ENCODE measurements at places on chromosomes 7 and 10.

DNA sequence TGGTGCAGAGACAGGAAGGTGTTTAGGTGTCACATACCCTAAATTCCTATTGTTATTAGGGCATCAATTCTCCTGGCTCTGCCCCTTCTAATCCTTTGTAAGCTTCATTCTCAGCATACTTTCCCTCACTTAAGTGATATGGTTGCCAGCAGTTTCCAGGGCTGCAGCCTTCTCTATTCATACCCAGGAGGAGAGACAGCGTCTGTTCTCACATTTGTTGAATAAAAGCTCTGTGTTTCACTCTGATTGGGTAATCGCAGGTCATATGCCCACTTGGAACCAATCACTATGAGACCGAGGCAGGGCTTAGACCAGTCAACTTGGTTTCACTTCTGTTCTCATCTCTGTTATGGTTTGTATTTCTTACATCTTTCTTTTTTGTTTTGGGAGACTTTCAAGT, 109.6 kb upstream of the MTPN start:
- DNase-seq: peak; percentile 83

DNA sequence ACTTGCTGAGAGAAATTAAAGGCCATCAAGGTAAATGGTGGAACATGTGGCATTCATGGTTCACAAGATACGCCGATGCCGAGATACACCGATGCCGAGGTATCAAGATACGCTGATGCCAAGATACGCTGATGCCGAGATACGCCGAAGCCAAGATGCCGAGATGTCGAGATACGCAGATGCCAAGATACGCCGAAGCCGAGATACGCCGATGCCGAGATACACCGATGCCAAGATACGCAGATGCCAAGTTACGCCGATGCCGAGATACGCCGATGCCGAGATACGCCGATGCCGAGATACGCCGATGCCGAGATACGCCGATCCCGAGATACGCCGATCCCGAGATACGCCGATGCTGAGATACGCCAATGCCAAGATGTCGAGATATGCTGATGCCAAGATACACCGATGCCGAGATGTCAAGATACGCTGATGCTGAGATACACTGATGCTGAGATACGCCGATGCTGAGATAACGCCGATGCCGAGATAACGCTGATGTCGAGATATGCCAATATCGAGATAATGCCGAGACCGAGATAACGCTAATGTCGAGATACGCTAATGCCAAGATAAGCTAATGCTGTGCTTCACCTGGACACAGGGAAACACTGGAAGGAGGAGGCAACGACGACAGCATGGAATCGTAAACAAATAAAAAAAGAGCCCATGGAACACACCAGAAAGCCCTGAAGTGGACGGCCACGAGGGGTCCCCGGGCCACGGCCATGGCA, 172.6 kb downstream of the MAD1L1 start:
- DNase-seq: no peak

DNA sequence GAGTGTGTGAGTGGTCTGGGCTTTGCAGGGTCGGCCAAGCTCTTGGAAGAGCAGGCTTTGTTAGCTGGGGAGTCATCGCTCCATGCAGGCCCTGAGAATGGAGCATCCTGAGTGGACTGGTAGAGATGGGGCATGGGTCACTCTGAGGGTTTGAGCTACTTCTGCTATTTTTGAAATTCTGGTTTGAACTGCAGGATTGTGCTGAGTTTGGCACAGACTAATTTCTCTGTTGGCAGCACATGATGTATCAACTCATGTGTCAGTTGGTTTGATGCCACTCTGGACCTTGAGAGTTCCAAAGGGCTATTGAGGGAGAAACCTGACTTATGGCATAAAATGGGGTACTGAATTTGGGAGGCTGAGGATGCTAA, 56.3 kb downstream of the LRMDA start:
- no peak for DNase-seq

DNA sequence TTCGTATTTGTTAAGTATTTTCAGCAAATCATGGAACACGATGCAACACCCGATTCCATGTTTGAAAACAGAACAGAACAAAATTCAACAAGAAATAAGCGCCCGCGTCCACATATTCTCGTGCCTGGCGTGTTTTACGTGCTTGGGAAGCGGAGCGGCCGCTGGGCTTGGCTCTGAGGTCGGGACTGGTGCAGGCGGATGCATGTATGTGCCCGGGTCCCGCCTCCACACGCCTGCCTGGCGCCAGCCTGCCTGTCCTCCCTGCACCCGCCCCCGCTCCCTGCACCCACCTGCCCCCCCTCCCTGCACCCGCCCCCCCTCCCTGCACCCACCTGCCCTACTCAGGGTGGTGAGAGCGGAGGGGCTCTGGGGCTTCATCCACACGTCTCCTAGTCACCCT, 454.5 kb downstream of the DNAJB6 start:
- DNase-seq: no peak

DNA sequence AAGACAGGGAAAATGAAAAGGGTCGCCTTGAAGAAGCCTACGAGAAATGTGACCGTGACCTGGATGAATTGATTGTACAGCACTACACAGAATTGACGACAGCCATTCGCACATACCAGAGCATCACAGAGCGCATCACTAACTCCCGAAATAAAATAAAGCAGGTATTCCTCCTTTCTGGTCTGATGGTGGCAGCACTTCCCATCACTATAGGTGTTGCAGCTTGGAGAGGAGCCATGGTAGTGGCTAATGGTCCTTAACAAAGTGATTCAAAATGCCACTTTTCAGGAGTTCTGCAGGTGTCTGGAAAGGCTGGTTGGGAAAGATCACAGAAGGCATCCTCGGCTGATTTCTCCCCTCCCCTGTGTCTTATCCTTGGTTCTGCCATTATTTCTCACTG, 22.1 kb downstream of the EXOC4 start:
- no peak for DNase-seq
